Upper lobe of right lung (tissue), 1 donor: ENCODE measurements at places on chromosomes 5 and 9. TPM values are rescaled to one million over a fixed set of nuclear protein-coding genes. Genes with fewer than 3 reads are reported as not detected.

DNA sequence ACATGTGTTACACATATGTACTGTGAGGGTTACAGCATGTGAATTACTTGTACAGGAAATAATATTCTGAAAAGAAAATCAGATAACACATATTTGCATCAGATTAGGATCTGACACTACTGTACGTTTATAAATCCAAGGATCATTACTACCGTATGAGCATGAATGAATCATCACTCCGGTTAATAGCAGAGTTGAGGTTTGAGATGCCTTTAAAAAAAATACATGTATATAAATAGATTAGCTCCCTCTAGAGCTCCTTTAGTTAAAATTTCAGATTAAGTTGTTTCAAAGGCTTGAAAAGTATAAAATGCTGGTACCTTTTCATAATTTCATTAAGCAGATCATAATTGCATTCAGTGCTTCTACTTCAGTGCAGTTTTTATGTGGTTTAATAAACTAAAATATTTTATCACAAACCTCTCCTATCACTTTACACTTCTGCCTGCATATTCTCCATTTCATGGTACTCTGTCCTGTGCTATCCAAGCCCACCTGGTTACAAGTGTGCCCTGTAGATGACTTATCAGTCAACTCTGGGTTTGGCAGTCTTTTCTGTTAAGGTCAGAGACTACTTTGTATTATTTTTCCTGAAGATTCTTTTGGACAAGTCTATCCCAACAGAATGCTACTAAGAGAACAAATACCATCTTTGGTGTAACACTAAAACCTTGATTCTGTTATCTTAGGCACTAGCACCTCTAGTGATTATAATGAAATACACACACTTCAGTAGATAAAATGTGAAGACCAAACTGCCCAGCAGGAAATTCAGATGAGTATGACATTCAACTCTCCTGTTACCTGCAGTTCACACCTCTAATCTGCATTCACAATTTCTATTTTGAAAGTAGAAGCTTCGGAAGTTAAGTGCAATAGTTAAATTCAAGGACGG lies 48.0 kb upstream of the POU5F2 start:
- no peak for DNase-seq
- no peaks in the 10 kb centered on the region for H3K27me3 ChIP-seq
- no peak overlapping the region for H3K4me3 ChIP-seq

The CLIC3 gene
- 80.7 TPM for total RNA-seq

- peaks cover under 1% of the 10 kb centered on the region for H3K27me3 ChIP-seq
- no peaks in the 10 kb centered on the region for H3K36me3 ChIP-seq
- H3K4me3 ChIP-seq: no peak overlapping the region
- H3K4me1 ChIP-seq: no peaks in the 10 kb centered on the region
- no peak for DNase-seq
Measured at GRCh38 chr5:174453690-174454089, 270.7 kb upstream of the MSX2 start.

DNA sequence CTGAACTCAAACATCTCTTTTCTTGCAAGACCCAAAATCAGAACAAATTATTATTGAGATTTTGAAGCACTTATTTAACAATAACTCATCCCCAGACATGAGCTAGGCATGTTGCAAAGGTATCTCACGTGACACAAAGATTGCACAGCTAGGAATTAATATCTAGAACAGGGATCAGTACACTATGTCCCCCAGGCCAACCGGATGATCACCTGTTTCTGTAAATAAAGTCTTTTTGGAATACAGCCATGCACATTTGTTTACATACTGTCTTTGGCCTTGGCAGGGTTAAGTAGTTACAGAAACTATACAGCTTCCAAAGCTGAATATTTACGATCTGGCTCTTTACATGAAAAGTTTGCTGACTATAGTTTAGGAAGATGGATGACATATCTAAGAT lies 287.7 kb downstream of the ACTL7B start:
- H3K27ac ChIP-seq: no peak overlapping the region
- no peaks in the 10 kb centered on the region for H3K4me1 ChIP-seq
- no peaks in the 10 kb centered on the region for H3K36me3 ChIP-seq
- H3K27me3 ChIP-seq: peaks cover 3% of the 10 kb centered on the region

- peak; percentile 90 for DNase-seq
- H3K27me3 ChIP-seq: no peaks in the 10 kb centered on the region
- H3K27ac ChIP-seq: no peak overlapping the region
Measured at GRCh38 chr5:100517301-100517974, 17.7 kb upstream of the FAM174A start.

DNA sequence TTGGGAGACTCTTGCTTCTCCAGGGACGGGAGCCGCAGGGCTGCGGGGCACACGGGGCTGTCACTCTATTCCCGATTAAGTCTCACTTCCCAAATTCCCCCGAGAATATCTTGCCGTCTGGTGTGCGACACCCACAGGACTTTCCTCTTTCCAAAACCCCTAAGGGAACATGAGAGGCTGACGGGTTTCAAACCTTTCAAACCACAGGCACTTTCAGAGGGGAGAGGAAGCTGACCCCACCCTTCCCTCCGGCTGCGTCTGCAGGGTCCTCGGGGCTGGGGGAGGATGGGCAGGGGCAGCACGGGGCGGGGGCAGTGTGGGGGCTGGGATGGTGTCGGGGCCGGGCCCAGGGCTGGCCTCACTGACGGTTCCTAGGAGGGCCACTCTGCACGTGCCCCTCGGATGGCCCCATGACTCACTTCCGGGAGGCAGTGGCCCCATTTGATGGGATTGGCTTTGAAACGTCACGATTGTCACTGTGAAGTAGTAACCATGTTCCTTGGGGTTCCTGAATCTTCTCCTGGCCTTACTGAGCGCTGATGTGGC lies 38.2 kb downstream of the SLC9A3 start:
- H3K27me3 ChIP-seq: peaks cover 42% of the 10 kb centered on the region
- peaks cover 7% of the 10 kb centered on the region for H3K4me1 ChIP-seq
- no peak overlapping the region for H3K4me3 ChIP-seq
- H3K27ac ChIP-seq: no peak overlapping the region
- DNase-seq: no peak
